ENCODE measurements at places on chromosomes 2 and 18.

DNA sequence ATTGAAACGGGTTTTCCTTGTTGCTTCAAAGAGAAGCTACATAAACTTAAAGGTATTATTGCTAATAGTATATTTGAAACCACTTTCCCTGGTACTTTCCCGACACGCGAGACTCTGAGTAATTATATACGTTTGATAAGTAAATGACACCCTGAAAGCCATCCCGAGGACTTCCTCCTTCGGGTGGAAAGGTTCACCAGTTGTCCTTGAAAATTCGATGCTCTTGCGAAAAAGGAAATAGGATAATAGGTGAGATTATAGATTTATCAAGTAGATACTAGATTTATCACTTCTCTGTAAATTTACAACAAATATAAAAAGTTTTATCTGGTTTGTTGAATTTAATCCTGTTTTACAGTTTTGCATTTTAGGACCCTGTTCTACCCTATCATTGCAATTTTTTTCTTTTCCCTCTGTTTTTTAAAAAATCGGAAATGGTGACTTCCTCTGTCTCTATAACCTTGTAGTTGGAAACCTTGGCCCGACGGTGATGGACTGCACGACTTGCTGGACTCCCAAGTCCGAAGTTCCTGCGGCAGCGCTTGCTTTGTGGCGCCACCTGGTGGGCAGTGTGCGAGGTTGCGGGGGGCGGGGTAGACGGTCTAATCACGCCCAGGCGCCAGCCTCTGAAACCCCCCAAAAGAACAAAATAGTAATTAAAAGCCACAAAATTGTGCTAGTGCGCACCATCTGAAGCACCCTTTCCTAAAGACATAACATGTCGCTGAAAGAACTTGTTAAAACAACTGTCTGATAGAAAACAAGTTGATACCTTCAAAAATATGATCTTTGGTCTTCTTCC is 972 bp upstream of the DLX2 start:
- peak; percentile 86 for DNase-seq

GRCh38 chr2:58562276-58562675 is 321.2 kb upstream of the FANCL start:
- no peak for DNase-seq

GRCh38 chr2:158232476-158232875 is 130.8 kb downstream of the UPP2 start:
- DNase-seq, result no peak

DNA sequence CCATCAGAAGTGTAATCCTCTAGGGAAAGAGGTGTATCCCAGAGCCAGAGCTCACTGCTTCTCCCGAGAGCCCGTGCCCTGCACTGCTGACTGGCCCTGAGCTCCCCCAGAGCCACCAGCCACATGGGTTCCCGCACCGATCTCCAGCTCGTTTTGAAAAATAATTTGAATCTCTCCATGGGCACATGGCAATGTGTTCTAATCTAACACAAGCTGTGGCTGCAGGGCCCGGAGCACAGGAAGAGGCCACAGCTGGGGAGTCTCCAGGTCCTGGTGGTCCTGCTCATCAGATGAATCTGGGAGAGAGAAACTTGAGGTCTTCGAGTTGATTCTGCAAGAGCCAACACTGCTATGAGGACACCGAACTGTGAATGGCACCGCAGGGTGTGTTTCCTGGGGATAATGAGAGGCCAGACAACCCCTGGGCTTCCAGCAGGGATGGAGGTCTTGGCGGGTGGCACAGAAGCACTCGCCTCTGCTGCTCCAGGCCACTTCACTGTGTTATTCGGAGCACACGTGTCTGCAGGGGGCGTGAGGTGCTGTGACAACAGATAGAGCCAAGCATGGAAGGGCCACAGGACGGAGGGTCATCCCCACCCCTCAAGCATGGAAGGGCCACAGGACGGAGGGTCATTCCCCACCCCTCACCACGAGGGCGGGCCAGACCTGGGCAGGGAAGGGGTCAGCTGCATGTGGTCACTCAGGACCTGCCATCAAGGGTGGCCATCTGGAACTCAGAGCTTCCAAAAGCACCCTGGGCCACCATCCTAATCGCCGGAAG is 196.8 kb downstream of the NDUFA10 start:
- no peak for DNase-seq

DNA sequence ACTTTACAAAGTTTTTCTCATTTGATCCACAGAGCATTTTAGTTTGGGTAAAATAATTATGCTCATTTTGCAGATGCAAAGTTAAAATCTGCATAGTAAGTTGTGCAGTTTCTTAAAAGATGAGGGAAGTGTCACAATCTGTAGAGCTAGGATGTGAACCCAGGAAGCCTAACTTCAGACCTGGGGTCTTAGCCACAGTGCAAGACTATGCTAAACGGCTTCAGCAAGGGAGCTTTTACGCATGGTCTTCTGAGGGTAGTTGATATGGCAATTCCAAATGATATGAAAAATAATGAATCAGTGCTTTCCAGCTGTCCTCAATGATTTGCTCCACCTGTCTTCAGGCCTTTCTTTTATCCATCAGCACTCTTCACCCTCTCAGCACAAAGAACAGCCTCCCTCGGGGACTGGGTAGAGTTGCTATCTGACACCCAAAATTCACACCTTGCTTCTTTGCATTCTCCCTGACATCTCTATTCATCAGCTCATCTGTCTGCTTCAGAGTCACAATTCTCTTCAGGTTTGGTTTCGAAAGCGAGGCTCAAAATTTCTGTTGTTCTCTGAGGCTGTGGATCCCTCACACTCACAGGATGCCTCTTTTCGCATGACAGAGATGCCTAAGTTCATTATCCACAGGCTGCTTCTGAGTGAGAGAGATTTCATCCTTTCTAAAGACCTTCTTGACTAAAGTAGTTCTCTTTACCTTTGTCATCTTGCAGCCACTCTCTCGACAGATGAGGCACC is 302.5 kb downstream of the NRXN1 start:
- DNase-seq, result no peak

- no peak for DNase-seq
Observed at GRCh38 chr2:127365211-127365643, 22.5 kb downstream of the MAP3K2 start.

DNA sequence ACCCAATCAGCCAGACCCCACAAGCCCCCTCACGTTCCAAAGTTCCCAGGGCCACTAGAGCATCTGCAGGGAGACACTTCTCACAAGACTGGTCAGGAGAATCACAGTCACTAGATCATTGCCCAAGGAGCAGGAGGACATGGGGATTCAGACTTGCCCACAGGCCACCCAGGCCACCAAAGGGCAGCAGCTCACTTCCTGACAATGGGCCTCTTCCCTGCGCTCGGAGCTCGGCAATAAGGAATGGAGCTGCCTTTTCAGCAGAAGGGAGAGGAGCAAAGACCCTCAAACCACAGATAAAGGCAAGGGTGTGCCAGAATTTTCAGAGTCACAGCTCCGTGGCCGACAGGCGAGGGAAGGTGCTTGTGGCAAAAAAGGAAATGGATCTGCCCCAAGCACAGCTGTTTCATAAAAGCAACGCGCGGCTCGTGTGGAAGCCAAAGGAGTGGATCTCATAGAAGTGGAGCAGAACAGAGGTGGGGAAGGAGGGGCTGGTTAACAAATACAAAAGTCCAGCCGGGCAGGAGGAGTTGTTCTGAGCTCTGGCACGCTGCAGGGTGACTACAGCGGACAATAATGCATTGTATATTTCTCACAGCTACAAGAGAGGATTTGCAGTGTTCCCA is 72.1 kb downstream of the EDAR start:
- peak; percentile 70 for DNase-seq
